ENCODE measurements at places on chromosomes 1 and 21. TPM values are rescaled to one million over a fixed set of nuclear protein-coding genes. Genes with fewer than 3 reads are reported as not detected.

Gene RHOU
- 1.0 TPM for total RNA-seq

Gene CSRP1
- 501 TPM for total RNA-seq

Gene RHEX
- not detected for total RNA-seq

Gene HNRNPCL2
- total RNA-seq = not detected

Gene WDR4
- total RNA-seq = 8.3 TPM
